ENCODE measurements at places on chromosomes 1 and 21.

DNA sequence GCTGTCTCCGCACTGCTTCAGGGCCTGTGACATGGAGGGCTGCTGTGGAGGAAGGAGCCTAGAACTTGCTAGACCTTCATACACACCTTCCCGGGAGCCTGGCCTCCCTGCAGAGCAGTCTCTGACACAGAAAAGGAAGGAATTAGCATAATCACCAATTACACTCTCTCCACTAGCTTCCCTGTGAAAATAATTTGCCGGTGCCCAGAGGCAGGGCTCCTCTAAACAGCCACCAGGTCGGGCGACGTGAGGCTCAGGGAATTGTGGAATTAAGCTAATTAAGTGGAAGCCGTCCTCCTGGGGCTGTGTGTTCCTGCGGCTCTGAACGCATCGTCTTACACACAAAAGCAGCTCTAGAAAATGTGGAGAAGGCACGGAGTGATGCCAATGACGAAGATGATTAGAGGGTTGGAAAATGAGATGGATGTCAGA lies 82.6 kb downstream of the NENF start:
- DNase-seq = no peak

DNA sequence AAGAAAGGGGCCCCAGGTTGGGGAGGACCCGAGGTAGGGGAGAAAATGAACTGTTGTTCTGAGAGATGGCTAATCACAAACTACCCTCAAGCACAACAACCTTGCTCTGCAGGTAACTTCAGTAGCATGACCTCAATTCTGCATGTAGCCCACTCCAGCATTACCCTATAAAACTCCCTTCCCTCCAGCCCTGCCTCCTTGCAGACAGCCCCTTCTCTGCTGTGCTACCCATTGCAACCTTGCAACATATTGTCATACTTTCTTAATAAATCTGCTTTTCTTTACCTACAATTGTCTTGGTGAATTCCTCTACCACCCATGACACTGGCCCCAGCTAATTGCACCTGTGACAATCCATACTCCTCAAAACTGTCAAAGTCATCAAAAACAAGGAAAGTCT lies 428.9 kb downstream of the MATN1 start:
- DNase-seq = no peak

- DNase-seq = no peak
Observed at GRCh38 chr21:41965045-41965444, 11.2 kb upstream of the C2CD2 start.

DNA sequence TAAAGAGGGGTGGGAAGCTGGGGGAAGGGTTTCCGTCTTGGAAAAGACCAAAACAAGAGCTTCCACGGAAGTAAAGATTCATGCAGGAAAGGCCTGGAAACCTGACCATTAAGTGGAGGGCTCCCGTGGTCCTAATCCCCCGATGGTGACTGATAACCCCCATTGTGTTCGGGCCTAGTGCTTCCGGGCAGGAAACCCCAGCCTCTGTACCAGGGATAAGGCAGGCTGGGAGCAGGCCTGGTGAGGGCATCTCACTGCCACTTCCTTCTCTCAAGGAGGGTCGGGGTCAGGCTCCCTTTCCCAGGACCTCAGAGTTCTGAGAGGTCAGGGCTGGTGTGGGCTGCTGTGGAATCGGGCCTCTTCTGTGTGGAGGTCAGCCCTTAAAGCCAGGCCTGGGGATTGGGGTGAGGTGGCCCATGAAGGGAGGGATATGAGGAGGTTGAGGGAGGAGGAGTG lies 136.9 kb downstream of the CDC7 start:
- no peak for DNase-seq

DNA sequence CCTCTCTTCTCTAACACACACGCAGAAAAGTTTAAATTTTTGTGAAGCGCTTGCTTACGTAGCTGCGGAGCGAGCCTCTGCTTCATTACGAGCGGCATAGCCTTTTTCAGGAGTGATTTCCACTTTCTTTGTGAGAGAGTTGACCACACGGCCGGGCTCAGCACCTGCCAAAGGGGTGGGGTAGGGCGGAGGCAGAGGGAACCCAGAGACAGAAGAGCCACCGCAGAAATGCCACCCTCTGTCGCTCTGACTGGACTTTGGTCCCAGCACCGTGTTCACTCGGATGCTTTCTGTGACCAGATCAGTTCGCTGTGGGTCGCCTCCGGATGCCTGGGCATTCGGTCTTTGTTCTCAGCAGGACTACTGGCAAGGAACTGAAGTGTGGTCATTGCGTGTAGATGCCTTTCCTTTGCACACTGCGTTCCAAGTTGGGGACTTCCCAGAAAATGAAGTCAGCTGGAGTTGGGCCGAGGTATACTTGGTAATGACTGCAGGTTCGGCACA lies 883 bp downstream of the CHODL start:
- no peak for DNase-seq

DNA sequence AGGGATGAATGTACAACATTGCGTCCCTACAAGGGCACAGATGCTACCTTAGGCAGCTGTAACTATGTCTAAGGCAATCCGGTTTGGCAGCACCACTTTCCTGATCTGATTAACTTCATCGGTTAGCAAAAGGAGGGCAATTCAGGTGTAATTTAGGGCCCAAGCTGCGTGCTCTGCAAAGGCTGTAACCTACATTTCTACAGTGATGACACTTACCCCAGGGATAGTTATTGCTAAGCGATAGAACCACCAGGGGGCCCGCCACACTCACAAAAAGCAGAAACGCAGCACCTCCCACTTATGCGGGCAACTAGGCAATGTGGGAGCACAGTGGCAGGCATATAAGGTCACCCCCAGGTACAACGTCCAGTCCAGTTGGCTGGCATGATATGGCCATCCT lies 113.5 kb downstream of the GDAP2 start:
- DNase-seq = no peak

- DNase-seq = no peak
Observed at GRCh38 chr1:217091561-217091960, 368.3 kb upstream of the ESRRG start.

GRCh38 chr1:203777596-203777995 lies 12.6 kb downstream of the LAX1 start:
- no peak for DNase-seq

DNA sequence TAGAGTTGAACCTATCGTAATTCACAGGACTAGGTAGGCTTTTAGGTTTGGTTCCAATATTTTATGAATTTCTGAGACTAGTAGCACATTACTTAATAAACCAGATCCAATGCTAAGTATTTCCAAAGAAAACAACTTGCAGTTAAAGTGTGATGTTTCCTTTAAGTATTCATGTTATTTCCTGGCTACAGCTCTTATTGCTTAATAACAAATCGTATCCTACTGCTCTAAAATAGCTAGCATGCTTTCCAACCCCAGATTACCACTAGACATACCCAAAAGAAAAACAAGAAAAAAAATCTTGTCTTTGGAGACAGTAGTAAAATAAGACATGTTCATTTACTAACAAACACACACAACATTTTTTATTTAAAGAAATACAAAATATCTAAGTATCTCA lies 898 bp downstream of the KRTAP27-1 start:
- DNase-seq = no peak

GRCh38 chr1:114224196-114224907 lies 70.7 kb upstream of the SYT6 start:
- no peak for DNase-seq

GRCh38 chr1:104733866-104734265 lies 984.2 kb downstream of the AMY1C start:
- DNase-seq = no peak

- DNase-seq = no peak
Observed at GRCh38 chr1:2635361-2636010, 2.7 kb upstream of the MMEL1 start.

GRCh38 chr1:198620951-198621824 lies 17.7 kb upstream of the PTPRC start:
- DNase-seq = no peak

DNA sequence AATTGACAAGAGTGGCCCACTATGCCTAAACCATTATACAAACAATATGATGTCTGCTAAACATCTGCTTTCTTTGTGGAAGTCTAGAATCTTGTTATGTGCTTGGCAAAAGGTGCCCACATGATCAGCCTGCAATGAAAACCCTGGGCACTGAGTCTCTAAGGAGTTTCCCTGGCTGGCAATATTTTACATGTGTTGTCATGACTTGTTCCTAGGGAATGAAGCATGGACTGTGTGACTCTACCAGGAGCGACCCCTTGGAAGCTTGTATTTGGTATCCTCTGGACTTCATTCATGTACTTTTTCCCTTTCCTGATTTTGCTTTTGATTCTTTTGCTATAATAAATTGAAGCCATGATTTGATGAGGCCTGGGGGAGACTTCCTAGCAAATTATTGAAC lies 324.9 kb downstream of the HHIPL2 start:
- no peak for DNase-seq

- peak; percentile 80 for DNase-seq
Observed at GRCh38 chr1:67850611-67851075, 17.4 kb upstream of the GNG12 start.

GRCh38 chr1:225260319-225260718 lies 167.5 kb downstream of the LBR start:
- no peak for DNase-seq

DNA sequence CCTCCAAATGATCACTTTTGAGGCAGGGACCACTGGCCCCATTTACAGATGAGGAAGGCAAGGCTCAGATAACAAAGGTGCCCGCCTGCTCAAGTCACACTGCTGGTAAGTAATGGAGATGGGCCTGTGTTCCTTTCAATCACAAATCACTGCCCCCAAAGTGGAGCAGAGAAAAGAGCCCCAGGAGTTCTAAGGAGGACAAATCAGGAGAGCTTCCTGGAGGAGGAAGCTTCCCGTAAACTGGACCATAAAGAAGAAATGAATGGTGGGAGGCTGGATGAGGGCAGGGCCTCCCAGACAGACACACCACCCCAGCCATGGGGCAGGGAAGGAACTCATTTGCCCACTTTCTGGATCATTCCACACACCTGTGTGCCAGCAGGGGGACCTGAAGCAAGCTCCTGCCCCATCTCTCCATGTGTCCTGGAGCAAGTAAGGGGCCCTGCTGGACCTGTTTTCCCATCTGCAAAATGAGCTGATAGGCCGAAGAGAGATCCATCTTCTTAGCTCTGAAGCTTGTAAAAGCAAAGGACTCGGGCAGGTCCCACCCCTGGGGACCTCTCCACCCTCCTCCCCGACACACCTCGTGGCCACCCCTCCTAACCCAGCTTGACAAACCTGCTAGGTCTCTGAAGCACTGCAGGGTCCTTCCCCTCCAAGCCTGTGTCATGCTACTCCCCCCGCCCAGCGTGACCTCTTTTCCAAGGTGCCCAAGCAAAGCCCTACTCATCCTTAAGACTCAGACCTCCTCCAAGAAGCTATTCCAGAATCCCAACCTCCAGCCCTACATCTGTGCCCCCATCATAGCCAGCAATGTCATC lies 5.5 kb downstream of the LAPTM5 start:
- no peak for DNase-seq

GRCh38 chr21:20527731-20528460 lies 470.3 kb upstream of the NCAM2 start:
- DNase-seq = no peak

DNA sequence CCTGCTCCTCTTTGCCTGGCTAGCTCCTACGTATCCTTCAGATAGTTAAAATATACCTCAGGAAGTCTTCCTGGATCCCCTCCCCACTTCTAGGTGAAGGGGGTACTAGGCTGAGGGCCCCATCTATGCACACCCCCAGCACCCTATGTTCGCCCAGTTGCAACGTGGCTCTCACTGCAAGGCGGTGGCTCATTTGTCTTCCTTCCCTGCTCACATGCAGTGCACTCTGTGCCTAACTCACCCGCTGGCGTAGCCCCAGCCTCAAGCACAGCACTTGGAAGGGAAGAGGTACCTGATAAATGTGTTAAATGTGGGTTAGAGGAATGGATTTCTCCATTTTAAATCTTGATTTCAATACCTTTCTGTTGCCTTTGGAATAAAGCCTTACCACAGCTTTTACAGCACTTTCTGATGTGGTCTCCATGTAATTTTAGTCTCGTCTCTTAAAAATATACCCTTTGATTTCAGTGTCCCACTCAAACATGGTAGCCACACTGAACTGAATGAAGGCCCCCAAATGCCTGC lies 39.3 kb downstream of the L1TD1 start:
- no peak for DNase-seq

GRCh38 chr1:6775261-6776043 lies 9.8 kb upstream of the CAMTA1 start:
- no peak for DNase-seq

DNA sequence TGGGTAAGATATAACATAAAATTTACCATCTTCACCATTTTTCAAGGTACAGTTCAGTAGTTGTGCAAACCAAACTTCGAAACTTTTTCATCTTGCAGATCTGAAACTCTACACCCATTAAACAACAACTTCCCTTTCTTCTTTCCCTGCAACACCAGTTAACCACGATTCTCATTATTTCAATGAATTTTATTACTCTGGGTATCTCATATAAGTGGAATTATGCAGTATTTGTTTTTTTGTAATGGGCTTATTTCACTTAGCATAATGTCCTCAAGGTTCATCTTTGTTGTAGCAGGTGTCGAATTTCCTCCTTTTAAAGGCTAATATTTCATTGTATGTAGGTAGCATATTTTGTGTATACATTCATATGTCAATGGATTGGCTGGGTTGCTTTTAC lies 146.1 kb downstream of the SPATA46 start:
- no peak for DNase-seq

- DNase-seq = no peak
Observed at GRCh38 chr1:236175642-236176336, 33.5 kb downstream of the GPR137B start.

DNA sequence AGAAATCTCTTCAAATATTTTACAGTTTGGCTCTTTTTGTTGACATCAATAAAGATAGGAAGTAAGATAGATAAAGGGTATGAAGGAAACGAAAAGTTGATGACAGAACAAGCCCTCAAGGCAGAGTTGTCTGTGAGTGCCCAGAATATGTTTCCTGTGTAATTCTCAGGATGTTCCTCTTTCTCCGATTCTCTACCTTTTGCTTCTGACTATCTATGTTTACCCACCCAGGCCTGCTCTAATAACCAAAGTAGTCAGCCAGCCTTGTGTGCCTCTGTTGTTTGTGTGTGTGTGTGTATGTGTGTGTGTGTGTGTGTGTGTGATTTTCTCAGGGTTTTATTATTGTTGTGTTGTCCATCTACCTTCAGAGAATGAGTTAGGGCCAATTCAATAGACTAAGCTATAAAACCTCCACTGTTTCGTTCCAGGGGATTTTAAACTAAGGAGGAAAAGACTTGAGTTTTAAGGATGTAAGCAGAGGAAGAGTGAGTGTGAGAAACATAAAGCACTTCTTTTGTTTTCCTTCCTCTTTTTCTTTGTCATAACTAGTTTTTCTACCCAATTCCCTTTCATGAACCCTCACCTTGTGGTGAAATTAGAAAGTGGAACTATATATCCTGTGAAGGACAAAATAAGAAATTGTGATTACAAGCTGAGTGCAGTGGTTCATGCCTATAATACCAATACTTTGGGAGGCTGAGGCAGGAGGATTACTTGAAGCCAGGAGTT lies 627.4 kb upstream of the NR5A2 start:
- no peak for DNase-seq

DNA sequence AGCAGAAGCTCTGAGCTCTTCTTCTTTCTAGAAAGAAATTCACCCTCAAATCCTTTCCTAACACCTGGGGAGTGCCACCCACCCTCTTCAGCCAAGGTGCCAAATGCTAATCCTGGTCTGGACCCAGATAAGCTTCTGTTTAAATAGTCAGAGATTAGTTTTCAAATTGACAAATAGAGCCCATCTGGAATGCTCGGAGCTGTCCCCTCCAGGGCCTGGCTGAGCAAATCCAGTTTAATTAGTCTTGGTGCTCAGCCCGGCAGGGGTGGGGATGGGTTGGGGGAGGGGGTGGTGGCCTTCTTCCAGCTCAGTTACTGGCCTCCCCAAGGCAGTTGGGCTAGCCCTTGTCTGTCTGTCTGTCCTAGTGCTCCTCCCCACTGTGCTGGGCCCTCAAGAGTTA lies 269.5 kb downstream of the GRIK3 start:
- no peak for DNase-seq

Data from COLO829 (cell line).